AG09309 (cell line): ENCODE measurements at places on chromosomes 7 and 10.

DNA sequence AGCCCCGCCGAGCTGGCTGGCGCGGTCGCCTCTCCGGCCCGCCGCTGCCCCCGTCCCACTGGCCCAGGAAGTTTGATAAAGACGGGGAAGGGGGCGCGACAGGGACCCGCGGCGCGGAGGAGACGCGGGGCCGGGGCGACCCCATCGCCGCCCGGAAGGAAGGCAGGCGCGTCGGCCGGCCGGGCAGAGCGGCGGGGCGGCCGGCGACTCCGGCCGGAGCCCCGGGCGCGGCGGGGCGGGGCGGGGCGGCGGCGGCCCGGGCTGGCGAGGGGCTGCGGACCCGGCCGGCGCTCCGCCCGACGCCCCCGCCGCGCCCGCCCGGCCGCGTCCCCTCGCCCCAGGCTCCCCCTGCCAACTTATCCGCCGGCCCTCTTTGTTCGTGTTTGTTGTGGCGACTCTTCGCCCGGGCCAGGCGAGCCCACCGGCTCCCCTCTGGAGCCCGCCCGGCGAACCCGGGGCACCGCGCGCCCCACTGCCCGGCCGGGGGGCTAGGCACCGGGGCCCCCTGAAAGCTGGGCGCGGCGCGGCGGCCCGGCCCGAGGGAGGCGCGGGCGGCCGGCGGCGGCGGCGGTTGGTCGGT is 571 bp downstream of the KDM7A start:
- DNase-seq, result no peak

DNA sequence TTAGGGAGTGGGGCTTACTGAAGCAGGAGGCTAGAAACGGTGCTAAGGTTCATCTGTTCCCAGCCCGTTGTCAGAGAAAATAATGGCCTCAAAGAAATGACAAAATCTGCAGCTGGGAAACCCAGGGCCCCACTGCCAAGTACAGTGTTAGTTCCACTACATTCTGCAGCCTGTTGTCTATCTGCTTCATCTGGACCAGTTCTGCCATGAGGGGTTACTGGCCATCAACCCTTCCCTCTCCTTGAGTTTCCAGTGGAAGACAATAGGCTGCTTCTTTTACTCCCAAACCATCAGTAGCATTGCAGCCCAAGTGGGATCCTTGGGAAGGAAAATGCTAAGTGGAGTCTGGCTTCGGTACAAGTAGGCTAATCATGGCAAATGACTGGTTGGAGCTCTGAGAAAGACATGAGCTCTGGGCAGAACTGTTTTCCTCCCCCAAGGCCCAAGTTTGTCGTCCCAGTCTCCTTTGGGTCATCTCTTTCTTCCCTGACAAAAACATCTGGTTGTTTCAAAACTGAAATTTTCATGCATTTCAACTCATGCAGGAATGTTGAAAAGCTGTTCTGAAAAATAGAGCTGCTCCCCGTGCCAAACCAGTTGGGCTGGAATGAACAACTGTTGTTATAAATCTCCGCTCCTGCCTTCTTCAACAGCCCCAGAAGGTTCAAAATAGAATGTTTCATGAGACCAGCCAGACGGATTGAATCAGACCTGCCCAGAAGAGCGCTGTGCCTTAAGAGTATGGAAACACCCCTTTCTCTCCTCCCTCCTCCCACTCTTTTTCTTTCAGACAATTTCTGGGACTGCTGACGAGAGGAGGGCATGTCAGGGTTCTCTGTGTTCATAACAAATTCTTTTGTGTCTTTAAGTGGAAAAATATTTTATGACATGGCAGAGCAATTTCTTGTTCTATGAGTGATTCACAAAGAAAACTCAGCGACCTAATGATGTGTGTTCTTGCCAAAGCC is 116.6 kb downstream of the RAB18 start:
- DNase-seq, result peak; percentile 92

DNA sequence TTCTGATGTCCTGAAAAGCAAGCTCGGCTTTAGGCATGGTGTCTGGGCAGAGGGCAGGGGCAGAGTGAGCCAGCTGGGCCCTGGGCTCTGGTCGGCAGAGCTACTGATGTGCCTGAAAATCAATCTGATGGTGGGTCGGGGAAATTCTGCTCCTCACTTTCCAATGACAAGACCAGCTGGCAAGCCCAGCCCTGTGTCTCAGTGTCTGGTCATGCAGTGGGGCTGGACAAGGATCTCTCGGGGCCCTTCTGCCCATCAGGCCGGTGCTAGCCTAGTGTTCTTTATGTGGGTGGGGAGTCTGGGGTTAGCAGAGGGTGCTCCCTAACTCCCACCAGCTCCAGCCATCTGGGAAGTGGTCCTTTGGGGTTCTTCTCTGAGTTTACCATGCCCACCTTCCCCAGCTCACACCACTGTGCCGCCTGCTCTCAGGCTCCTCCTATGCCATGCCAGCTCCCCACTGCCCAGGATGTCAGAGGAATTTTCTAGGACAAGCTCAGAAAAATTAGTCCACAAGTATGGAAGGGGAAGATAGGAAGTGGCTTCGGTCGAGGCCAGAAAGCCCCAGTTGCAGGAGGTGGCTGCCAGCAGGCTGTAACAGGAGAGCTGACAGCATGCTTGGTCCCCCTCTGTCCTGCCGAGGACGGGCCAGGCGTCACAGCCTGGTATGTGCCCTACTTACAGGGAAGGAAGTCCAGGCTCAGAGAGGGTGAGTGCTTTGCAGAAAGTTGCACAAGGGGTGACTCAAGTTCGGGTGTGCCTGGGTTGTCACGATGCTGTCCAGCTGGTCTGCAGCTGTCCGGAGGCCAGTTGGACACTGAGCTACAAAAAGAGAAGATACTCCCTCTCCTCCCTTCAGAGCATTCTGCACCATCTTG is 135.2 kb downstream of the ADCY1 start:
- no peak for DNase-seq

DNA sequence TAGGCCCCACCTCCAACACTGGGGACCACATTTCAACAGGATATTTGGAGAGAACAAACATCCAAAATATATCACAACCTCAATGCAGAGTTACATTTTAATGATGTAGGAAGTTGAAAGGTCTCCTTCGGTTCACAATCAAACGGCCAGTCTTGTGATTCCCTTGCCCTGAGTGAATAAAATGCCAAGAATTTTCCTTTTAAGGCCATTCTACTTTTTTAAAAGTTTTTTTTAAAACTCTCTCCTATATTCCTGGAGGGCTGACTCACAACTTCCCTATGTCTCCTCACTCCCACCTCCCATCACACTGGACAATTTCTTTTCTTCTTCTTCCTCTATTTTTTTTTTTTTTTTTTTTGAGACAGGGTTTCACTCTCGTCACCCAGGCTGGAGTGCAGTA is 693.6 kb upstream of the AUTS2 start:
- no peak for DNase-seq

- DNase-seq, result no peak
Measured at GRCh38 chr7:22879709-22880306, 57.2 kb upstream of the TOMM7 start.

DNA sequence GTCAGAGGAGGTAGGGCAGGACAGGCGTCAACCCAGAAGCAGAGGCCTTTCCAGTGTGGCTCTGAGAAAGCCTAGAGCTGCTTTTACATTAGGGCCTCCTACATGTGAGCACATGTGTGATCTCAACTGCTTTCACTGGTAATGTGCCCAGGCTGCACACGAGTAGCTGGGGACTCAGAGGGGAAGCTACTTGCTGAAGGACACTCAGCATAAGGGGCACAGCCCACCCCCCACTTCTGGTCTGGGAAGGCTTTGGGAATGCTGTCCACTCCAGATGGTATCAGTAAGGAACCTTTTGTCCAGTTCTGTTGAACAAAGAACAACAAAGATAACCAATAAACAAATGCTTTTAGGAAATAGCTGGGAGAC is 18.9 kb downstream of the PRF1 start:
- DNase-seq, result no peak

- DNase-seq, result no peak
Measured at GRCh38 chr10:62806251-62806650, 1.7 kb downstream of the ADO start.

GRCh38 chr10:49830016-49830415 is 67.9 kb upstream of the OGDHL start:
- no peak for DNase-seq

DNA sequence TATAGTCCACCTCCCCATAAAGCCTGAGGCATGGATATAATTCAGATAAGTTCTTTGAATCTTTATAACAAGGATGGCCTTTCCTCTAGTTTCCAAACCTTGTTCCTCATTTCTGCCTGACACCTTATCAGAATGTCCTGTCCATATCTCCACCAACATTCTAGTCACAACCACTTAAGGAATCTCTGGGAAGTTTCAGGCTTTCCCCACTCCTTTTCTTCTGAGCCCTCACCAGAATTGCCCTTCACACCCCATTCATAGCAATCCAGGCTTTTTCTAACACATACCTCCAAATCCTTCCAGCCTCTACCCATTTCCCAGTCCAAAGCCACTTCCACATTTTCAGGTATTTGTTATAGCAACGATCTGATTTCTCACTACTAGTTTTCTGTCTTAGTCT is 18.0 kb upstream of the DIP2C start:
- no peak for DNase-seq

GRCh38 chr10:4650582-4650981 is 175.4 kb upstream of the AKR1E2 start:
- peak; percentile 53 for DNase-seq

DNA sequence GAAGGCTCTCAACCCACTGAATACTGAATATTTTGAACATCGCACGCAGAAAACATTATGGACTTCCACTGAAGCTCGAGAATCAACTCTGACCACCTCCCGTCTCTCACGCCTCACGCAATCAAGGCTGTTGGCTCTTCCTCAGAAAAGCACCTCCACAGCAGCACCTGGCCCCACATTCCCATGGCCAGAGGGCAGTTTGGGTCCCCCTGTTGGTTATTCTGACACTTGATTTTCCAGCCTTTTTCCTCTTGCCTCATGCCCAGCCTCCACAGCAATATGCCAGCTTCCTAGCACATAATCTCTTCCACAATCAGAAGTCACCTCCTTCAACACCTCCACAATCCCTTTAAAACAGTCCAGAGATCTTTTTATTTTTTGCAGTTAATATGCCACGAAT is 55.9 kb downstream of the SVOPL start:
- DNase-seq, result no peak

- no peak for DNase-seq
Measured at GRCh38 chr10:78616125-78616695, 452.6 kb upstream of the ZMIZ1 start.

DNA sequence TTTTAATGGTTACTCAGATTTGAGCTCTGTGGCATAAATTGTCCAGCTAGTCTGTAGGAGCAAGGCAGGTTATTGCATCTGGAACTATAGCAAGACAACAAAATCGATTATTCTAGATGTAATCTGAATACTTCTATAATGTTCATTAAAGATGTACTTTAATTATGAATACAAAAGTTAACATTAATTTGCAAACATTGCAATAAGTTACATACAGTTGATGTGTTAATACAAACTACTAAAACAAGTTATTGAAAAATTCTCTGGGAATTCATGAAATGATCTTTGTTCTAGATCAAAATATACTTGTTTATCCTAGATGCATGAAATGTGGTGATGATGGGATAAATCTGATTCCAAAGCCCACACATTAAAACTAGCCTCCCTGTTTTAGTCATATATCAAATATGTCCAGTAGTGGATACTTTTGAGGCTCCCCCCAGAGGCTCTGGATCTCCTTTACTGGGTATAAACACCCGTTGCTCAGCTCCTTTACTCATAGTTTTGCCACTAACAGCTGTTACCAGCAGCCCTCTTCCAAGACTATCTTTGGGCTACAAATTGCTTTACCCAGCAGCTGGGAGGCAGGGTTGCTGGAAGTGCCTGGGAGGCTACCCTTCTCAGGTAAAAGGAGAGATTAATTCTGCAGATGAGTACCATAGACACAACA is 78.1 kb downstream of the ARL4A start:
- DNase-seq, result no peak

DNA sequence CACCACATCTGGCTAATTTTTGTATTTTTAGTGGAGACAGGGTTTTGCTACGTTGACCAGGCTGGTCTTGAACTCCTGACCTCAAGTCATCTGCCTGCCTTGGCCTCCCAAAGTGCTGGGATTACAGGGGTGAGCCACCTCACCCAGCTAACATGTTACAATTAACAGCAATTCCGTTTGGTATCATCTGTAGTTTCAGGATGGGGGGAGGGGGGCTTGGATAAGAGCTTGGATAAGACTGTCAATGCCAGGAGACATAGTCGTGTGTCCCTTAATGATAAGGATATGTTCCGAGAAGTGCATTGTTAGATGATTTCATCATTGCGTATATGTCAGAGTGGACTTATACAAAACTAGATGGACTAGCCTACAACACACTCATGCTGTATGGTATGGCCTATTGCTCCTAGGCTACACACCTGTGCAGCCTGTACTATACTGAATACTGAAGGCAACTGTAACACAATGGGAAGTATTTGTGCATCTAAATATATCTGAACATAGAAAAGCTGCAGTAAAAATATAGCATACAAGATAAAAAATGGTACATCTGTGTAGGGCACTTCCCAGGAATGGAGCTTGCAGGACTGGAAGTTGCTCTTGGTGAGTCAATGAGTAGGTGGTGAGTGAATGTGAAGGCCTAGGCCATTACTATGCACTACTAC is 103.9 kb upstream of the TNS3 start:
- no peak for DNase-seq

- no peak for DNase-seq
Measured at GRCh38 chr7:79034730-79035129, 418.7 kb downstream of the MAGI2 start.

- DNase-seq, result no peak
Measured at GRCh38 chr10:25689346-25690100, 244.5 kb upstream of the MYO3A start.

- DNase-seq, result peak; percentile 88
Measured at GRCh38 chr10:17787087-17787961, 21.8 kb upstream of the MRC1 start.

- no peak for DNase-seq
Measured at GRCh38 chr10:100887761-100888296, 24.9 kb upstream of the SLF2 start.

DNA sequence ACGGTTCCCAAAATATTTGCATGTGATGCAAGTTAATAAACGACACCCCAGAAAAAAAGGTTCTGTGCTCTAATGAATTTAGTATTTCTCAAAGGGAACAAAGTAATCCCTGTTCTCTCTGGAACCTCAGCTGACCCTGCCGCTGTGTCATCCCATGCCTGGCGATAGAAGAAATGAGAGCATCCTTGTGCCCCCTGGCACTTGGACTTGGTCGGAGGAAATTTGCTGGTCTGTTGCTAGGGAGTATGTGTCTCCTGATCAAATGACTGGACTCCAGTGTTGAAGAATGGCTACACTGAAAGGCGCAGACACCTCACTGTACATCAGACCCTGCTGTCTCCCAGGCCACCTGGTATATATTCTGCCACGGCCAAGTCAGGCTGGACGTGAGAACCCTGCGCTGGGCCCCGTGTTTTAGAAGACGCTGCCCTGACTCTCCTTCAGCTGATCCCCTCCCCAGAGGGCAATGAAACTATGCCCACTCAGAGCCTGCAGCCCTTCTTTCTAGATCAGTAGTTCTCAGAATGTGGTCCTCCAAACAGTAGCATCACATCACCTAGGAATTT is 67.2 kb downstream of the THNSL1 start:
- DNase-seq, result no peak

DNA sequence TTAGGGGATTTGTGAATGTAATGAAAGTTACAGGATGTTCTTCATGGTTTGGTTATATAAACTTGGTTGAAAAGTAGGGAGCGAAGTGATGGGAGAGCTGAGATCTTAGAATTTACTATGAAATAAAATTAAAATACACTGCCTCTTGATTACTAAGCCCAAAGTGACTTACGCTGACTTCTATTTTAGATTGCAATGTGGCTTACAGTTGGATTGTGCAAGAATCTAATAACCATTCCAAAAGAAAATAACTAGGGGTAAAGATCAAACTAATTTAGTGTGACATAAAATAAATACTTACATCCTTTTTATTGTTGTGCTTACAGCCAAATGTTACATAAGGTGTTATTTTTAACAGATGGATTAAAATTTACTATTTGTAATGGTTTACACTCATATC is 15.3 kb downstream of the WNT16 start:
- DNase-seq, result no peak
